ENCODE measurements at places on chromosomes 7 and 10.

DNA sequence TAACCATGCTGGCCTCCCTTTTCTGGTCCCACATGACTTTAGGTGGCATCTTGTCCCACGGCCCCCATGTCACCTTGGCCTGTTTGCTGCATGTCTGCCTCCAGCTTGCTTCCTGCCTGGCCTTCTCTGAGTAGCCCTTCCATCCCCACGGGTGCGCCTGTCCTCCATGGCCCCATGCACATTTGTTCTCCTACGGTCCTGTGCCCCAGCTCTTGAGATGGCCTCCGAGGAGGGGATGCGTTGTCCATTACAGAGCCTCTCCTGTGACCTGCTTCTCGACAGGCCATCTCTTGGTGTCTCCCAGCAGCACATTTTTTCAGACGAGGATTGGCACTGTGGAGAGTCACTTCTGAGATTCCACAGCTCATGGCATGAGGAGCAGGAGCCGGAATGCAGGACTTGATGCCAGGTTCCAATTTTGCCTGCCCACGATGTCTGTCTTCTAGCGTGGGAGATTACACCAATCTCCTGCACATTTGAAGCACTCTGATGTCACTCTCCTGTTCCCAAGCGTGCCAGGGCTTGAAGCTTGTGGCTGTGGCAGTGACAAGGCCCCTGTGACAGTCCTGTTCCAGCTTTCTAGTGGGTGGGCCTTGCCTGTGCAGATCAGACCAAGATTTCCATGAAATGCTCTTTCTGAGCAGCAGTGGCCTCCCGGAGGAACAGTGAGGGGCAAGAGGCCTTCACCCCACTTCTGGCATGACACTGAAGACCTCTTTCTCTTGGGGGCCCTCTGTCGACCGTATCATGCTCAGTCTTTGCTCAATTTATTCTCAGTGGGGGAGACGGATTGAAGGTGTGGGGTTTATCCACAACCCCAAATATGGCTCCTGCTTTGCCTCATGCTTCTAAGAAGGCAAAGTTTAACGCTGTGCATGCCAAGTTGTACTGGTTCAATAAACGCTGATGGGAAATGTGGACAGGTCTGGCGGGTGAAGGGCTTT is 13.4 kb downstream of the WDFY4 start:
- no peak for DNase-seq

DNA sequence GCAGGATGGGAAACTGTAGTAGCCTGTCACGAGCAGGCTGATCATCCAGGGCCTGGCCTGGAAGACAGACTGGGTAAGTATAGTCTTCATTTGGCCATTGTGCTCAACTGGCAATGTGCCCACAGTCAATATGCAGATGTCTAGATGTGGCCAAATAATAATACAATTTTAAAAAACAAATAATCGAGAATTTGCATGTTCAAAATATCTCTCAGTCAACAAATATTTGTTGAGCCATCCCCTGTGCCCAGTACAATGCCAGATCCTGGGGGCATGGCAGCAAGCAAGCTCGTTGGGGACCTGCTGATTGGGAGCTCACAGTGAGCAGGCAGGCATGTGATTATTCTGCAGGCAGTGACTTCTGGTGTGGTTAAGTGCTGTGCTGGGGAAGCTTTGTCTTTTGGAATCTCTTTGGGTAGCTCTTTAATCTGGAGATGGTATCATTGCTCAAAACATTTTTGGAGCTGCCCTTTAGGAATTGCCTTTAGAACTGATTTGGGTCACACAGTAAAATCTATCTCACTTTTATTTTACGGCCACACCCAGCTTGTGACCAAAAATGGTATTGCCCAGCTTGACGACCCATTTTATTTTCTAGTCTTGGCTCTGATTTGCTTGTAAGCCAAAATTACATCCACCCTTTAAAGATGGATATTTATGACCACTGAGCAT is 92.2 kb downstream of the PLCE1 start:
- no peak for DNase-seq

DNA sequence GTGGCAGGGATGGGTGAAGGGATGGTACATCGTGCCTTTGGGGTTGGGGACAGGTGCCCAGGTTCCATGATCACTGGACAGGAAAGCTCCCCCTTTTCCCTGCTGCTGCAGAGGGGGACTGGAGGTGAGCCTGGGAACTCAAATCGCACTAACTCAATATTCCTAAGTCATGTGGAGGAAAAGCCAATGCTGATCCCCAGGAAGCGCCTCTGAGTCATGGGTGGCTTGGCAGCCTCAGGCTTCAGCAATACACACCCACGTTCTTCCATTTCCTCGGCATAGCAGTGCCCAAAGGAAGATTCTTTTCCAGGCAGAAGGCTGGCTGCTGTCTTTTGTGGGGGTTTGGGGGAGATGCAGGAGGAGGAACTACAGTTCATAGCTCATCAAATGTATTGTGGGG is 165.8 kb downstream of the CCDC3 start:
- no peak for DNase-seq

GRCh38 chr10:70440296-70441160 is 953 bp downstream of the NODAL start:
- no peak for DNase-seq

DNA sequence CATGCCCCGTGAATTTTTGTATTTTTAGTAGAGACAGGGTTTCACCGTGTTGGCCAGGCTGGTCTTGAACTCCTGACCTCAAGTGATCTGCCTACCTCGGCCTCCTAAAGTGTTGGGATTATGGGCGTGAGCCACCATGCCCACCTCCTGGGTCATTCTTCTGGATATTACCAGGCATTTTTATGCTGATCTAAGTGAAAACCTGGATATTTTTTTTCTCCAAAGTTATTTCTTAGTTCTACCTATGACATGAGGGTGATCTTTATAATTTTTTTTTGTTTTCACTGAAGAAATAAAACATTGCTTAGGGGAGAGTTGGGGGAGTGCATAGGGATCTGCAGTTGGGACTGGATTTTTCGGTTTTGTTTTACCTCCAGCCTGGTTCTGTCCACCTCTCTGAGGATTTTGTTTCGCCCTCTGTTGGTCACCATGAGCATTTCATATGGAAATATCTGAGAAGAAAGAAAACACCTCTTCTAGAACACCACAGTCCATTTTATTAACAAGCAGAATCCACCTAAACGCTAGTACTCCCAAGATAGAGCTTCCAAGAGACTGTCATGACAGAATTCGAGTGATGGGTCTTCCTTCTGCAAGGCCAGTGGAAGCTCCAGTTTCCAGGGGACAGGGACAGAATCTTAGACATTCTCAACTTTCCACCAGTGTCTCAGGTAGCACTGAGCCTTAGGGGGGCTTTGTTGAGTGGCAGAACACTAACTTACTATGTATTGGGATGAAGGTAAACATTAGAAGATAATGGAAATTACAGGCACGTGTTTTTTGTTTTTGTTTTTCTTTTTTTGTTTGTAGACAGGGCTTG is 33.4 kb upstream of the AFAP1L2 start:
- DNase-seq, result no peak

DNA sequence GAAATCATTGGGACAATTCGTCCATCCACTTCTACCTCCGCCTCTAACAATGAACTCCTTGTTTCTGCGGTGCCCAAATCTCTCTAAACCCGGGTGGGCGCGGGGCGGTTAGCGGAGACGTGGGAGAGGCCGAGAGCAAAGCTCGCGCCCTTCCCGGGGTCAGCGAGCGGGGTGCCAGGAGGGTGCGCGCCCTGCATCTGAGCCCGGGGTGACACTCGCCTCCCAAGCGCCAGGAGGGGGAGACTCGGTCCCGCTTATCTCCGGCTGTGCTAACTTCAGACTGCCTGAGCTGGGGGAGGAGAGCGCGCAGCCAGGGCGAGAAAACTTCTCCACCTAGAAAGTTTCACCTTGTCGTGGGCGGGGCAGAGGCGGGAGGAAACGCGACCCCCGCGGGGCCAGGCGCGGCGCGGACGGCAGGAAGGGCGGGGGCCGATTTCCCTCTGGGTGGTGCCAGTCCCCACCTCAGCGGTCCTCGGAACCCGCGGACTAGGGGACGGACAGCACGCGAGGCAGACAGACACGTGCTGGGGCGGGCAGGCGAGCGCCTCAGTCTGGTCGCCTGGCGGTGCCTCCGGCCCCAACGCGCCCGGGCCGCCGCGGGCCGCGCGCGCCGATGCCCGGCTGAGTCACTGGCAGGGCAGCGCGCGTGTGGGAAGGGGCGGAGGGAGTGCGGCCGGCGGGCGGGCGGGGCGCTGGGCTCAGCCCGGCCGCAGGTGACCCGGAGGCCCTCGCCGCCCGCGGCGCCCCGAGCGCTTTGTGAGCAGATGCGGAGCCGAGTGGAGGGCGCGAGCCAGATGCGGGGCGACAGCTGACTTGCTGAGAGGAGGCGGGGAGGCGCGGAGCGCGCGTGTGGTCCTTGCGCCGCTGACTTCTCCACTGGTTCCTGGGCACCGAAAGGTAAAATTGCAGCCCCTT is at the start of gene MET:
TSS of gene MET (plus strand) at position 516 of the 915 bp plus-strand sequence. CDS start 26,889 bp downstream, outside the sequence.
- DNase-seq, result no peak

DNA sequence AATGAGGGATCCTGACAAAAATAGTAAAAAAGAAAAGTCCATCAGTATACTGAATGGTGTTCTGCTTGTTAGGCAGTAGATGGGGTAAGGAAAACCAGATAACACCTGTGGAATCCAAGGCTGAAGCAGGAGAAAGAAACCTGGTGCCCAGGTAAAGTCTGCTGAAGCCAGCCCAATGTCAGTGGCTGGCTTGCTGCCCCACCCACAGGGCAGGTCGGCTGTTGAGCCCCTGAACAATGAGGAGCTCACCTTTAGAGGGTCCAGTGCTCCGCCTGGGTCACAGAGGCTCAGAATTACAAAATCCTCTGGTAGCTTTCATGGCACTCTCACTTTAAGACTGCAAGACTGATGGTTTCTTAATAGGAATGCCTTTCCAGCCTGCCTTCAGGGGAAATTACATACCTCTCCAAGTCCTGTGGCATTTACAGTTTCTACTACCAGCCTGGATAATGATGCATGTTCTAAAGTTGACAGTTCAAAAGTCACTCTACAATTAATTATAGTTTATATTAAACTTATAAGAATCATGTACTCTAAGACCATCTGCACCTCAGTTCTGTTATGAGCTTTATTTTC is 23.8 kb downstream of the DHX32 start:
- DNase-seq, result no peak

- no peak for DNase-seq
Measured at GRCh38 chr7:22430457-22430856, 69.5 kb downstream of the STEAP1B start.

GRCh38 chr10:32922170-32922569 is 35.9 kb downstream of the ITGB1 start:
- DNase-seq, result no peak

DNA sequence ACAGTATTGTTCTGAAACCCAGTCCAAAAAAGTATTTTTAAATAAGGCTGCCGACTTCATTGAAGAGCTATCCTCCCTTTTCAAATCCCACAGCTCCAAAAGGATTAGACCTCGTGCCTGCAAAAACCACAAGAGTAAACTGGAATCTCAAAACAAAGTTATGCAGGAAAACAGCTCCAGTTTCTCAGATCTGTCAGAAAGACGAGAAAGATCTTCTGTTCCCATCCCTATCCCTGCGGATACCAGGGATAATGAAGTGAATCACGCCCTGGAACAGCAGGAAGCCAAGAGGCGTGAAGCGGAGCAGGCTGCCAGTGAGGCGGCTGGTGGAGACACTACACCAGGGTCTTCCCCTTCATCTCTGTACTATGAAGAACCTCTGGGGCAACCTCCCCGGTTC is 12.6 kb downstream of the MYPN start:
- no peak for DNase-seq

DNA sequence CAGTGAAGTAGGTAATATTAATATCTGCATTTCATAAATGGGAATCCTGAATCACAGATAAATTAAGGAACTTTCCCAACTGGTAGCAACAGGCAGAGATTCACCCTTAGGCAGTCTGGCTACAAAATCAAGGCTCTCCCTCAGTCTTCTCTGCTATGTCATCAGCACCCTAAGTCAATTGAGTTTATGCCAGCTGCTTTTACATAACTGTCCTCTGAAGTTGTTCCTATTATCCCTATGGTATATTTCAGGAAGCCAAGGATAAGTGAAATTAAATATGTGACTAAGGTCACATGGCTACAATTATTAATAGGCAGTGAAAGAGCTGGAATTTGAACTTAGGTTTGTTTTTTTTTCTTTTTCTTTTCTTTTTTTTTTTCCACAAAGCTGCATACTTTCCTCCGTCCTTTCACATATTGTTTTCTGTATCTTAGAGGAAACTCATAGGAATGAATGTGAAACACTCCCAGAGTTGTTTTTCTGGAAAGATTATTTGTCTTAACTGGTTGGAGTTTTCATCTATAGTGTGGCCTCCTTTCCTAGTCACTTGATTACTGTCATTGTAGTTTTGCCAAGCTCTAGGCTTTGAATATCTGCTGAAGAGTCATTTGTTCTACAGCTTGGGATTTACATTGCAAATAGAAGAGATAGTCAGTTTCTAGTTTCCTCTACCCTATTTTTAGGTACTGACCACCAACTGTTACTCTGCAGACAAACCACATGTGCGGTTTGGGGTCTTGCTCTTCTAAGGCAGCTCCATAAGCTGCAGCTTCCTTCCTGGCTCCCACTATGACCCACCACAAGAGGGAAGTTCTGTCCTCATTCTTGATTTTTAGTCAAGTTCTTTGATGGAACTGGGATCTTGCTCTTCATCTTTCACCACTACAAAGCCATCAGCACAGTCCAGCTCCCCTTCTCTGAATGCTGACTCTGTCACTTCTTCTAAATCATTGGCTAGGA is 338.0 kb upstream of the KIAA1217 start:
- DNase-seq, result no peak

- DNase-seq, result no peak
Measured at GRCh38 chr7:112138938-112139337, 67.3 kb downstream of the DOCK4 start.

DNA sequence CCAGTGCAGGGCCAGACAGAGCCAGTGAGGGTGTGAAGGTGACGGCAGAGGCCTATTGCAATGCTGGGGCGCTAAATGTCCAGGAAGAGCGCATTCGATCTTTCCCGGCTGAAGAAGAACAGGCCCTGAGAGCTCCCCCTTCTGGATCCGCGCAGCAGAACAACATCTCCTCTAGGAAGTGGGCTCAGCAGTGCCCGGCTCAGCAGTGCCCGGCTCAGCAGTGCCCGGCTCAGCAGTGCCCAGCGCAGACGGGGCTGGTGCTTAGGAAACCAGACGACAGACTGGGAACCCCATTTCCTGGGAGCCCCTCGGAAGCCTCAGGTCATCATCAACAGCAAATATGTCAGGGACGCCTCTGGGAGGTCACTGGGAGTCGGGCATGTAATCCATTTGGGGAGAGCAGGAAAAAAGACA is 4.7 kb upstream of the NOS3 start:
- no peak for DNase-seq

GRCh38 chr10:33330543-33331378 is 3.7 kb downstream of the NRP1 start:
- DNase-seq, result peak; percentile 52

DNA sequence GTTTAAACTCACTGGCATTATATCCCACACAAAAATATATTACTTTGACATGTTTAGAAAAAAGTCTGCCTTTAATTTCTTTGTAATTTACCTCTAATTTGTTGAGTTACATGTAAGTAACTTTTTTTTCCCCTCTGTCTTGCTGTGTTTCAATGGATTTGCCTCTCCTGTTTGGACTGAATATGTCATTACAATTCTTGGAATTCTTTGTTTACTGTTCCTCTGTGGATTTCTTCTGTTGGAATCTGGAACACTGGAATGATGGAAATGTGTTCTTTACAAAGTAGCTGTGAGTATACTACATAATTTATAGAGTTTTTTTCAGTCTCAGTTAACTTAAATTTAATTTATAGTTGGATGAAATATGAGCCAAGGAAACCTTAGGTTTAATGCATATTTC is 30.4 kb downstream of the SEPTIN7 start:
- DNase-seq, result no peak
